Inflammatory macrophage (primary cell): ENCODE measurements at places on chromosomes 12 and 14.

GRCh38 chr12:1564067-1564466 is 30.3 kb downstream of the FBXL14 start:
- DNase-seq = no peak

GRCh38 chr14:51651388-51652167 is at the start of gene FRMD6:
Gene FRMD6 (plus strand): TSS chr14:51651910. CDS start chr14:51689837, 37,927 bp downstream.
- DNase-seq = peak; percentile 88

DNA sequence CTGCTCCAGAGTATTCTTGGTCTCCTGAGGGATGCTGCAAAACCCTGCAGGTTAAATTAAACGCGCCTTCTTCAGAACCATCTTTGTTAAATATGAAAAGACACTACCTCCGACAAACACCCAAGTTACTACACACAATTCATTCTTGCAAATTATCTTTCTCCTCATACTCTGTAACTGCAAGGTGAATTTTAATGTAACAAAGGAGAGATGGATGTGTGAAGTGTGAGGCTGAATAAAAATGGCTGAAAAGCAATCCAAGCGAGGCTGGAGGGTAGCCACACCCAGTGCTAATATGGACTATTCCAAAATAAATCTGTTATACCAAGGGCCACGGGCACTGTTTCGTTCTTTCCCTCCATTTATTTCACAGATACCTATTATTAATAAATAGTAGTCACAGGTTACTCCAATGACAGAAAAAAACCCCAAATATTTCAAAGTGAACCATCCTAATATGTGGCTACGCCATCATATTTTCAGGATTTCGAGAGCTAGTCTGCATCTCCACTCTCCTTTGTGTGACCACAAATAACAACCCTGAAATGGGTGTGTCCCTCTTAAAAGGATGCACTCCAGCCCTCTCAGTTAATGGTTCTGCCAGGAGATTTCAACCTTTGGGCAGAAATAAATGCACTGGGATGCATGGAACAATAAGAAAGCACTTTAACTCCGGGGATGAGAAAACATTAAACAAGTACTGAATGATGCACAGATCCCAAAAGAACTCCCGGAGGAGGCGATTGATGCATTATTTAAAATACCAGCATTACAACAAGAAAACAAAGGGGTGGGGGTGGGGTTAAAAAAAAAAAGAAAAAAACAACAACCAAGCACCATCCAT is 53.1 kb upstream of the CCDC175 start:
- no peak for DNase-seq

DNA sequence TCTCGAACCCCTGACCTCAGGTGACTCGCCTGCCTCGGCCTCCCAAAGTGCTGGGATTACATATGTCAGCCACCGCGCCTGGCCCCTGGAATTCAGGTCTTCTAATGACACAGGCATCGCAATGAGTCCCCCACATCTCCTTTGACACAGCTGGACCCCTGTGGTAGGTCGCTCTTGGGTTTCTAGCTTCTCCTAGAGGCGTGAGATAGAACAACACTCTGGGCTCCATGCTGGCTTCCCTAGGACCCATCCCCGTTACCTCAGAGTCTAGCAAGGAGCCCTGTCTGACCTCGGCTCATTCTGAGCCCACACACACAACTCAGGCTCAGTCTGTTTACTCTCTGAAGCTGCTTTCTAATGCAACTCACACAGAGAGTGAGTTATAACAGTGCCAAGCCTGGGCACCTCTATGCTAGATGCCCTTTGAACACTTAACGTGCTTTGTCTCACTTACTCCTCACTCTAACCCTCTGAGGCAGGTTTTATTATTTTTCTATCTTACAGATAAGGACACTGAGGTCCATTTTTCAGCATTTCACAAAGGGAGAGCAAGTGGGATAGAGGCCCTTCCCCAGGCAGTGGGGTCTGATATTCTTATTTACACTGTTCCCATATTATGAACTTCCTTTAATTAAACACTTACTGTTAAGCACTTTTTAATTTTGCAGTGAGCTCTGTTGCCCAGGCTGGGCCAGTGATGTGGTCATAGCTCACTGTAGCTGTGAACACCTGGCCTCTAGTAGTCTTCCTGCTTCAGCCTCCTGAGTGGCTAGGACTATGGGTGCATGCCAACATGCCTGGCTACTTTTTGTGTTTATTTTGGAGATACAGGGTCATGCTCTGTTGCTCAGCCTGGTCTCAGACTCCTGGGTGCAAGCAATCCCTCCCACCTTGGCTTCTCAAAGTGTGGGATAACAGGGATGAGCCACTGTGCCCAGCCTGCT is 40.6 kb upstream of the RBM19 start:
- DNase-seq = no peak

DNA sequence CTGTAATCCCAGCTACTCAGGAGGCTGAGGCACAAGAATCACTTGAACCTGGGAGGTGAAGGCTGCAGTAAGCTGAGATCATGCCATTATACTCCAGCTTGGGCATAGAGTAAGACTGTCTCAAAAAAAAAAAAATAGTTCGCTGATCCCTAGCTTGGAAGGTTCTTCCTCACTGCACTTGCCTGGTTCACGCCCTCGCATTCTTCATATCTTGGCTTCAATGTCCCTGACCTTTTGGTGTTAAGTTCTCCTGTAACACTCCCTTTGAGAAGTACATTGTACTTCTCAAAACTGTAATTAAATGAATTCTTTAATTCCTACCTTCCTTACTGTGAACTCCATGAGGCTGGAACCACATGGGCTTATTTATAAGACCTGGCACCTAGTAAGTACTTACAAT is 16.5 kb upstream of the TPCN1 start:
- DNase-seq = peak; percentile 15

DNA sequence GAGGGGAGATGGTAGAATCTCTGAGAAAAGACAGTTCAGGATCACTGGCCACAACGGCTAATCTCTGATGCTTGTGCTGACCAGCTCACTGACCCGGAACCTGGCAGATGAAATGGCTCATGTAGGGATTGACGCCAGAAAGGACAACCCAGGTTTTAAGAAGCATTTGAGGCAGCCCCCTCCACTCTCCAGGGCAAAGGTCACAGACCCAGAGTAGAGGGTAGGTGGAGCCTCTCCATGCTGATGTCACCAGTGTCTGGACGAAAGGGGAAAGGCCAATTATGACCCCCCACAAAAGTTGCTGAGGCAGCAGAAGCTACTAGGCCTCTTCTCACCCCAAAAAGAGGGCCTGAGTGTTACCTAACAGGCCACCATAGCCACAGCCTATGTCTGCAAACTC is 1.2 kb downstream of the METTL1 start:
- peak; percentile 39 for DNase-seq

DNA sequence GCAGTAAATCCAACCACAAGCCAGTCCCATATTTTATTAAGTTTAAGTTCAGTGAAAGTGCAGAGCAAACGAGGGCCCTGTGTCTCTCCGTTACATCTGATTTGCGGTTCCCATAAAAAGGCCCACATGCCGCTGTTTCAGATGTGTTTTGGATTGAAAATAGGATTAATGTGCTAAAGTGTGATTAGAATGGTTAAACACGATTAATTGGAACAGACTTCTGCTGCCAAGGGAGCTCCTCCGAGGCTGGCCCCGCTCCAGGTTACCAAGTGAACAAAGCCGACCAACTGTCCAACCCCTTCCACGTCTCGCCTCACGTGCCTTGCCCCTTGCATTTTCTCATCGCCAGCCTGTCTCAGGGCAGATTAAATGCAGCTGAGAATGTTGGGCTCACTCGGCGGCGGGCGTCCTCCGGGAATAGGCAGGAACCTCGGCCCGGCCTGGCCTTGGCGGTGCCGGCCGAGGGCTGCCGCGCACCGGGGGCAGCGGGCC is 166.5 kb upstream of the GSC start:
- DNase-seq = no peak

GRCh38 chr12:1662761-1663439 is 28.0 kb upstream of the ADIPOR2 start:
- DNase-seq = no peak

GRCh38 chr12:5806371-5807089 is 138.5 kb downstream of the ANO2 start:
- DNase-seq = no peak

- no peak for DNase-seq
Measured at GRCh38 chr14:82180139-82180538, 646.5 kb upstream of the SEL1L start.

GRCh38 chr12:24821691-24822090 is 127.2 kb downstream of the BCAT1 start:
- DNase-seq = no peak

DNA sequence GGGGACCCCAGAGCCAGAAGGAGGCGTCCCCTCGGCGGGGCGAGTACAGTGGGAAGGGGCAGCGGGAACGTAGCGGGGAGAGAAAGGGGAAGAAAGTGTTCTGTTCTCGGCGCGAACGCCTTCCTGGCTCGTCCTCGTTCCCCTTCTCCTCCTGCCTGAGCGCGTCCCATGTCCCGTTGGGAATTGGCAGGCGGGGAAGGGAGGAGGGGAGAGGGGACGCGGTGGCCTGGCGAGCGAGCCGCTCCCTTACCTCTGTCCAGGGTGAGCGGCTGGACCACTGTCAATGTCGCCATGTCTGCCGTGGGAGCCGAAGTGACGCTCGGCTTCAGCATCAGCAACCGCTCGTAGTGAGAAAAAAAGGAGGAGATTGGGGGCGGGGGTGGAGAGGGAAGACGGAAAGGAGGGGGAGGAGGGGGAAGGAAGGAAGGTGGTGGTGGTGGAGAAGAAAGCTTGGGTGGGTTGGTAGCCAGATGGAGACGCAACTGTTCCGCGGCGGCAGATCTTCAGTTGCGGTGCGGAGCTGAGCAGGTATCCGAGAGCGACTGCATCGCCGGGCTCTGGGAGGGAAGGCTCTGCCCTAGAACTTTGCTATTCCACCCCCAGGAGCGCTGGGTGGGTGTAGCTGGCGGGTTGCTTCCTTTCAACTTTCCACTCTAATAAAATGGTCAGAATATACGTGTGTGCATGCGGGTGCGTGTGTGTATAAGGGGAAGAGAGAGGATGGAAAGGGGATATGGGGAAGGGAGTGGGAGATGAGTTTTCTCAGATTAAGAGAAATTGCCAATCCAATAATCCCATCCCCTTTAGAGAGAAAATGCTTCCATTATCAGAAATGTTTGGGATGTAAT is at the start of gene LIN7A:
TSS of gene LIN7A (minus strand) at position 544 of the 848 bp plus-strand sequence. CDS start at position 332, 212 bp downstream.
- DNase-seq = peak; percentile 6

DNA sequence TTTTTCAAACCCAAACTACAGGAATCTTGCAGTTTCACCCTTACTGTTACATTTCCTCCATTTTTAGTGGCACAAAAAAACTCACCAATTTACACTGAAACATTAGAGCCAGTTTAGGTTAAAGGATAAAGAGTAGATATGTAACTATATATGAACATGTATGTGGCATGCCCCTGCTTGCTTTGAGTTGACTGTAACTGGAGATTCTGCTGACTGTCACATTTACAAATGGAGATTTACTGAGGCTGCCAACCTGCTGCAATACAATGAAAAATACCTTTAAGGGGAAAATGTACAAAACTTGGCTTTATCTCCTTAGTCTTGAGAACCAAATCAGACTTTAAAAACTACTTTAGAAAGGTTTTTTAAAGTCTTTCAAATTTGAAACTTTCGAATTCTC is 28.3 kb downstream of the STON2 start:
- DNase-seq = no peak

DNA sequence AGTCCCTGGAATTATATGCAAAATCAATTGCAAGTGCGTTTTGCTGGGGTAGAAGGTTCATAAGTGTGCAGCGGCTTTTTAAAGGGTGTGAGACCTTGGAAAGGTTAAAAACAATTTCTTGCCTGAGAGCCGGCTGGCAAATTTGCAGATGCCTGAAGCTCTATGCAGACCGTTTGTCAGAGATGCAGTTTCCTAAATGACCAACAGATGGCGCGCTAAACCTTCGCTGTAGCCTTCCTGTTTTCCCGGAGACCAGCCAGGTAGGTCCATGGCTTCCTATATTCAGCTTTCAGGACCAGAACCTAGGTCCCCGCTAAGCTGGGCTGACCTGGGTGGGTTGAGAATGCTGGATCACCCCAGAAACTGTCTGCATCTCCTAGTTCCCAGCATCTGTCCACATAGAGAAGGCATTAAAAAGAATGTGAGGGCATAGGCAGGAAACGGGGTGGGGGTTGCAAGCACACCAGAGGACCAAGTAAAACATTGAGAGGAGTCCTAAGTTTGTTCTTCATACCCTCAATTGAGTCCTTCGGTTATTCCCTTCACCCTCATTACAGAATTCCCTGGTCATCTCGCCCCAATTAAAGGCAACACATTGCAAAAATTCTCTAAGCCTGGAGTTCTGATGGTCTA is 5.7 kb upstream of the NOS1 start:
- peak; percentile 79 for DNase-seq

DNA sequence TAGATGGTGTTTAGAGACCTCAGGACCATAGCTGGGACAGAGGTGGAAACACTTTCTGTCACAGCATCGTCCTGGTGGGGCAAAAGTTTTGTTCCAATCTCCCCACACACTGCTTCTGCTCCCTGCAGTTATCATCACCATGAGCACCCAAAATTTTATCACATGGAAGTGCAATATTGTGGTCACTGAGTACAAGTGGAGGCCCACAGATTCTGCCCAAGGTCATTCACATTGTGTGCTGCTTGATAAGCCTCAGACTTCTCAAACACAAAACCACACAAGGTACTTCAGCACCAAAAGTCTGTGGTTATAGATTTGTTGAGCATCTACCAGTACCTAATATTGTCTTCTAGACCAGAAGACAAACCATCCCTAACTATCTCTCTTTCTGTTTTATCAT is 554 bp upstream of the KRT77 start:
- DNase-seq = no peak

DNA sequence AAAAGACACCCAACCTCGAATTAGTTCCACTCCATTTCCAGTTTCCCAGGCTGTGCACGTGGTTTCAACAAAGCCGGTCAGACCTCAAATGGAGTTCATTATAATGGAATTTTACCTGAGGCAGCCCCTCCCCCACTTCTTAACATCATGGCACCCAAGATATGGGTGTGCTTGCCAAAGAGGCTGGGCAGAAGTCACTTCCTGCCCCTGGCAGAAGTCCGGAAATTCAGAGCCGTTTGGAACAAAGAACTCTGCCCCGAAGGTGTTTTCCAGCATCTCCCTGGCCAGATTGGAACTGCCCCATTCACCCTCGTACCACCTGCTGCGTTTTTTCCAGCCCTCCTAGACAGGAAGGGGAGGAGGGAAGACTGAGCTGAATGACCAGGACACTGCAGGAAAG is 8.2 kb downstream of the VDR start:
- no peak for DNase-seq

- DNase-seq = no peak
Measured at GRCh38 chr14:29392287-29392686, 535.4 kb downstream of the PRKD1 start.
